ENCODE measurements at places on chromosomes 2 and 18. TPM values are rescaled to one million over a fixed set of nuclear protein-coding genes. Genes with fewer than 3 reads are reported as not detected.

The PRSS56 gene
- total RNA-seq = not detected

DNA sequence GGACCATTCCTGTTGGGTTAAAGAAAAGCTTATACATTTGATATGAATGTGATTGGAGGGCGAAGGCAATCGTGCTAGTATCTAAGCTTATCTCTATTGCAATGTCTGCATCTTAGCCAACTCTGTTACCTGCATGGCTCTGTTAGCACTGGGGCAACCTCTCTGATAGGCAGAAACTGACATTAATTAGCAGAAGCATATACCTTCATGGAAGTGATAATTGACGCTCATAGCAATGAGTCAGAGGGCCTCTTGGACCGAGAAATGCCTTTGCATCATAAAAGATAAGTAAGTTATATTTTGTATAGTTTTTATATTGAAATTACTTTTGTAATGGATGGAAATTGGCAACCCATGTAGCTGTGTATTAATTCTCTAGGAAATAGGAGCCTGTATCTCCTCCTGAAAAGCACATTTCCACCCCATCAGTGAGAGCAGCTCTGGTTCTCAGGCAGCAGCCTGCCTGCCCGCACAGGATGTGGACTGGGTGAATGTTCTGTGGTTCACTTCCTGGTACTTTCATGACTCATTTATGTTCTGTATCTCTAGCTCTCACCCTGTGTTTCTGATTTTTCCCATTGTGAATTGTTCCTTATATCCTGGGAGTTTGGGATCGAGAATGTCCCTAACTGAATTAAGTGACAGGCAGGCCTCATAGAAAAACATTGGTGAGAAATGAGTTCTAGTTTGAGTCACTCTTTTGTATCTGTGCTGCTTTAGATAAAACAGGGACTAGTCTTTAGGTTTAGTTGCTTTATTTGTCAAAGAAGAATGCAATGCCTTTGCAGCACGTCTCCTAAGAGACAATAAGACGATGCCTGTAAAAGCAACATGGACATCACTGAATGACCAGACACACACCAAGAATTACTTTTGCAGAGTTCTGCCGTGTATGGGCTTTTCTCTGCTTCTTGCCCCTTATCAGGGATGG, 344.9 kb downstream of the DCDC2C start:
- no peaks in the 10 kb centered on the region for H3K27me3 ChIP-seq
- no peaks in the 10 kb centered on the region for H3K36me3 ChIP-seq
- DNase-seq = peak; percentile 49
- H3K4me3 ChIP-seq = no peak overlapping the region

DNA sequence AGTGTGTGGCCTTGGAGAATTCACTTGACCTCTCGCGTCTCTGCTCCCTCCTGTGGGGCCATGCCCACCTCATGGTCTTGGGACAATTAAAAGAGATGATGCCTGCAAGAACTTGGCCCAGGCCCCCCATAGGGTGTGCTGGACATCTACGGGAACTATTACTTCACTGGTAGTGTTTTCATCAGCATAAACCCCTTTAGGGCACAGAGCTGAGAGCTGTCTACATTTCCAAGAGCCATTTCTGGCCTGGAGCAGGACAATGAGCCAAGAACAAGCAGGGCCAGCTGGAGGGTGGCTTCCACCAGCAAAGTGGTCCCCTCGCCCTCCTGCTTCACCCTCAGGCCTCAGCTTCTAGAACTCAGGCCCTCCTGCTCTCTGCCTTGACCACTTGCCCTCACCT, 232.3 kb downstream of the ZBTB7C start:
- no peaks in the 10 kb centered on the region for H3K27me3 ChIP-seq
- H3K4me1 ChIP-seq = no peaks in the 10 kb centered on the region
- H3K27ac ChIP-seq = no peak overlapping the region

DNA sequence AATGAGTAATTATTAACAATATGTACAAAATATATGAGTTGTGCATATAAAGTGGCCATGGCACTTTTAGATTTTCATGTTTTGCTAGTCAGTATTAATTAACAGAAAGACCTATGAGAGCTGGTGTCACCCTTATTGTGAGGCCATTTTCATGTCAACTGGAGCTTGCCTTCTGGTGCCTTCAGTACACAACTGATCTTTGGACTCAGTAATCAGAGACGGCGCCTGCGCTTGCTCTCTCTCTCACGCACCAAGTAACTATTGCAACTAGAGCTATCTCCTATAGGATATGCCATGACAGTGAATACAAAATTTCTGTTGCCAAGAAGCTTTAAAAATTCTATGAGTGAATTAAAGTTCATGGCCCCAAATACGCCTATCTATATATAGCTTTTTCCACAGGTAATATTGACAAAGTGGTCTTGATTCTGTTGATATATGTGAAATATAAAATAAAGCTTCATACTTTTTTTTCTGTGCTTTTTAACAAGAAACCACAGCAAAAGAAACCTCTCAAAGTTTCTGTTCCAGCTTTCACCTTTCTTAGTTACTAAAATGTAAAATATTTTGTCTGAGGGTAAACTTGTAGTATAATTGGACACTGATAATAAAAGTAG, 2.9 kb downstream of the SERTAD2 start:
- no peaks in the 10 kb centered on the region for H3K27me3 ChIP-seq
- DNase-seq = no peak
- H3K4me3 ChIP-seq = no peak overlapping the region
- no peak overlapping the region for H3K27ac ChIP-seq

DNA sequence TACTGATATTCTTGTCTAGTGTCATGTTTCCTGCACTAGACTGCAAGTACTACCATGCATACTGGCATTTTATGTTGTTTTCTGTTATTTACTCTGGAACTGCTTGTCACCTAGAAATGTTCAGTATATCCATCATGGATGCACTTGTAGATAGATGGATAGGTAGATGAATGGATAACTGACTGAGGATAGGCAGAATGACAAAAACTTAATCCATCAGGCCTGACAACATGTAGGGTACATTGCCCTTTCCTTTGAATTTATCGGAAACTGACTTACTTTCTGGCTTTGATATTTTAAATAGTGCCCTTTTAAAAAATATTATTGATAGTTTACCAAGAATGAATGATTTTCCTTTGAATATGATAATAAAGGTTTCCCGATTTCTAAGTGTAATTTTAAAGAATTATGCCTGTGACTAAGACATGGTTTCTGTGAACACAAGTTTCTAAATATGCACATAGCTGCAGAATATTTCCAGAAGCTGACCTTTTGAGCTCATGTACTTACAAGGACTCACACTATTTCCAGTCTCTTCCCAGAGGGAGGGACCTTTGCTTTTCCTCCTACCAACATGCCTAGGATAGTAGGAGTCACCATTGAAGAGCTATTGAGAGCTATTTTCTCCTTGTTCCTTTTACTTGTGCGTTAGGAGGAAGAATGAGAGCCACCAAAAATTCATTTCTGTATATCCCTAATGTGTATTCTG, 81.3 kb downstream of the ANKRD12 start:
- no peaks in the 10 kb centered on the region for H3K36me3 ChIP-seq
- no peak overlapping the region for H3K4me3 ChIP-seq
- H3K27ac ChIP-seq = no peak overlapping the region
- no peaks in the 10 kb centered on the region for H3K4me1 ChIP-seq
- DNase-seq = no peak

GRCh38 chr2:30252723-30253701, 21.7 kb downstream of the LBH start:
- peak; percentile 71 for DNase-seq
- H3K27me3 ChIP-seq = no peaks in the 10 kb centered on the region
- no peaks in the 10 kb centered on the region for H3K36me3 ChIP-seq

DNA sequence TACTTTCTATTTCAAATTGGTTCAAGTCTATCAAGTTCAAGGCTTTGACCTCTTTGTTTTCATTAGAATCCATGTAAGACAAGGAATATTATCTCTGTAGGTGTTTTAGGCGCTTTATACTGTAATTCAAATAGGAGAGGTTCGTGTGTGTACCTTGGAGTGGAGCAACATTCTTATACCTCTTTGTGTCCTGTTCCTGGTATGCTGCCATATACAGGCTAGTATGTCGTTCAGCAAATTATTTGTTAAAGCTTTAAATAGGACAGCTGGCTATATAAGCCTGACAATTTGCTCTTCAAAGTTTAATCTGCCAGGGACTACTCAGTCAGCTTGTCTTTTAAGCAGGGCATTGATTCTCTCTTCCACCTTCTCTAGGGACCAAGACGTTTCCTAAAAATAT, 31.1 kb upstream of the SPAG16 start:
- no peak overlapping the region for H3K4me3 ChIP-seq
- no peak for DNase-seq
- no peak overlapping the region for H3K27ac ChIP-seq
- no peaks in the 10 kb centered on the region for H3K27me3 ChIP-seq

The LDLRAD4 gene
- 48.4 TPM for total RNA-seq

- H3K27me3 ChIP-seq = no peaks in the 10 kb centered on the region
- no peak for DNase-seq
- H3K36me3 ChIP-seq = no peaks in the 10 kb centered on the region
- H3K4me3 ChIP-seq = no peak overlapping the region
- no peak overlapping the region for H3K27ac ChIP-seq
- no peaks in the 10 kb centered on the region for H3K4me1 ChIP-seq
Observed at GRCh38 chr2:50231510-50231909, 800.4 kb downstream of the NRXN1 start.

The CDH19 gene
- total RNA-seq = 2.5 TPM

DNA sequence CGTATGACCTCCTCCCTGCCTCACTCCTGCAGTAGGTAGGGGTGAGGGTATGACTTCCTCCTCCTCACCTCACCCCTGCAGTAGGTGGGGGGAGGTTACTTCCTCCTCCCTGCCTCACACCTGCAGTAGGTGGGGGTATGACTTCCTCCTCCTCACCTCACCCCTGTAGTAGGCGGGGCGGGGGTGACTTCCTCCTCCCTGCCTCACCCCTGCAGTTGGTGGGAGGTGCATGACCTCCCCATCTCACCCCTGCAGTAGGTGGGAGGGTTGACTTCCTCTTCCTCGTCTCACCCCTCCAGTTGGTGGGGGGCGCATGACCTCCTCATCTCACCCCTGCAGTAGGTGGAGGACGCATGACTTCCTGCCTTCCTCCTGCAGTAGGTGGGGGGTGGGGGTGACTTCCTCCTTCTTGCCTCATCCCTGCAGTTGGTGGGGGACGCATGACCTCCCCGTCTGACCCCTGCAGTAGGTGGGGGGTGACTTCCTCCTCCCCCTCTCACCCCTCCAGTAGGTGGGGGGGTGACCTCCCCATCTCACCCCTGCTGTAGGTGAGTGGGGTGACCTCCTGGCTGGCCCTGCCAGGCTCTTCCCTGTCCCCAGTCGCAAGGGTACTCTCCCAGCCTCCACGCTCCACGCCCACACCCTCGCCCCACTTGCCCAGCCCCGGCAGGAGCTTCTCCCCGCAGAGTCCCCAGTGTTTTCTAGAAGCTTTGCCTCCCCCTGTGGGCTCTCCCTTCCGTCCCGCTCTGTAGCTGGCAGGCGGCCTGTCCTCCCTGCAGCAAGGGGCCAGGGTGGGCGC, 39.3 kb downstream of the TSHZ1 start:
- no peaks in the 10 kb centered on the region for H3K27me3 ChIP-seq
- H3K27ac ChIP-seq = peak overlapping the region; percentile 59
- H3K4me1 ChIP-seq = peaks cover 27% of the 10 kb centered on the region
- H3K4me3 ChIP-seq = no peak overlapping the region

DNA sequence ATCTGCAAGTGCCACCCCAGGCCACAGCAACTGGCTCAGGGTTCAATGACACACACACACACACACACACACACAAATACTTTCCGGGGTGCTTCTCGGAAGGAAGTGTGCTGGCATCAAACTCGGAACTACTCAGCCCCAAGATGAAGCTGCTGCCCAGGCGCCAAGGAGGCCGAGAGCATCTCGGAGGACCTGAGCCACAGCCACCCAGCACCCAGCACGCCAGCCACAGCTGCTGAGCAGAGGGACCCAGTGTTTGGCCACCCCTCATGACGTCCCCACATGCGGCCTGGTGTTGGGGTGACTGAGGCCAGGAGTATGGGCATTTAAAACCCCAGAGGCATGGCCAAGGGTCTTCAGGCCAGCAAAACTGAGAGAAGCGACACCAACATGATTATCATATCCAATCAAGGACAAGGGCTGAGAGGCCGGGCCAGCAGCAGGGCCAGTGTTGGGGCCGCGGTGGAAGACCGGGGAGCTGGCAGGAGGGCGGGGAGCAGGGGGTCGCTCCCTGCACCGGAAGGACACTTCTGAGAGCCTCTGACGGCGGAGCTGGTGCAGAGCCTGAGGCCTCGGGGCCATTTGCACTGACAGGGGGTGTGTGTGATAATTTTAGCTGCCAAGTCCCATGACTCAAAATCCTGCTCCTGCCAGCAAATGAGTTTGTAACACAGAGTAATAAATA, 61.8 kb downstream of the BIN1 start:
- no peak for DNase-seq
- H3K36me3 ChIP-seq = no peaks in the 10 kb centered on the region
- H3K4me1 ChIP-seq = peaks cover 3% of the 10 kb centered on the region
- H3K27me3 ChIP-seq = no peaks in the 10 kb centered on the region
- H3K27ac ChIP-seq = no peak overlapping the region

DNA sequence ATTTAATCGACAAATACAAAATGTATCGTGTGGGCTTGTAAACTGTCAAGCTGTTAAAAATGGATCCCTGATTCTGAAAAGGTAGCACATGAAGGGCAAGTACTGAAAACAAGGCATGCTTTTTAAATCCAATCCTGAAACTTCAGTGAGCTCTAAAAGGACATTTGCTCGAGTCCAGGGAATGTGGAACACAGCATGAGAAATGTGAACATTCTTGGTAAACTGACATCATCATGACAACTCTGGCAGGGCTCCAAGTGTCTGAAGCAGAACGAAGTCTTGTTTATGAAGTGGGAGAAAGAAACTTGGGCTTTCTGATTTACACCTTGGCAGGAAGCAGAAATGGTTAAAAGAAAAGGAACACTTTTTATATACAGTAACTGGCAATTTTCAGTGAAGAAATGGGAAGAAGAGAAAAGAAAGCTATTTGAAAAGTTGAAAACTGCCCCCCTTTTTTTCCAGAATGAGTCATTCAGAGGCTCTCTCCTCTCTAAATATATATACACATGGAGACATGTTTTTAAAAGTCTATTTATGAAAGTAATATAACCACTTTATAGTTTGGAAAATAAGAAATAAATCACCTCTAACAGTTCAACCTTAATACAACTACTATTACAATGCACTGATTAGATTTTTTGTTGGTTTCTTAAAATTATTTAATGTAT, 120.8 kb downstream of the GAREM1 start:
- H3K4me1 ChIP-seq = no peaks in the 10 kb centered on the region
- H3K36me3 ChIP-seq = no peaks in the 10 kb centered on the region
- H3K27ac ChIP-seq = peak overlapping the region; percentile 68

DNA sequence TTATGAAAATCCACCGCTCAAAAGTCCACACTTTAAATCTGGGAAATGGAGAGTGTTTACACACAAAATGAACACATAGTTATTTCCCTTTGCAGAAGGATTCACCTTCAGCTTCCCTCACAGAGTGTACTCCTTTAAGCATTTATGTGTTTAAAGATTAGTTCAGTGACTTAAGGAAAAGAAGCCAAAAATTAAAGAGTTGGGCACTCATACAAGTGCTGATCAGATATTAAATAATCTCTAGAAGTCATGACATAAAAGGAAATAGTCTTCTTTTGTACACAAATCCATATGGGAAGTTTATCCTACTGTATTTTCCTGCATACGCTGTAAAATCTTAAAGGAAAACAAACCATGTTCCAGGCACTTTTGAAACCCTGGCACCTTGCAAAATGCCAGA, 174.2 kb downstream of the LNPK start:
- no peak for DNase-seq
- H3K4me3 ChIP-seq = no peak overlapping the region
- H3K27ac ChIP-seq = no peak overlapping the region
- H3K27me3 ChIP-seq = no peaks in the 10 kb centered on the region
- H3K4me1 ChIP-seq = no peaks in the 10 kb centered on the region

GRCh38 chr2:112092286-112093041, 37.4 kb downstream of the TMEM87B start:
- H3K27me3 ChIP-seq = no peaks in the 10 kb centered on the region
- no peak overlapping the region for H3K27ac ChIP-seq
- H3K4me3 ChIP-seq = no peak overlapping the region
- no peak for DNase-seq
- H3K4me1 ChIP-seq = peaks cover 5% of the 10 kb centered on the region

Measured in Peyer's patch (tissue), 4 donors.